ENCODE measurements at places on chromosomes 5 and 9.

DNA sequence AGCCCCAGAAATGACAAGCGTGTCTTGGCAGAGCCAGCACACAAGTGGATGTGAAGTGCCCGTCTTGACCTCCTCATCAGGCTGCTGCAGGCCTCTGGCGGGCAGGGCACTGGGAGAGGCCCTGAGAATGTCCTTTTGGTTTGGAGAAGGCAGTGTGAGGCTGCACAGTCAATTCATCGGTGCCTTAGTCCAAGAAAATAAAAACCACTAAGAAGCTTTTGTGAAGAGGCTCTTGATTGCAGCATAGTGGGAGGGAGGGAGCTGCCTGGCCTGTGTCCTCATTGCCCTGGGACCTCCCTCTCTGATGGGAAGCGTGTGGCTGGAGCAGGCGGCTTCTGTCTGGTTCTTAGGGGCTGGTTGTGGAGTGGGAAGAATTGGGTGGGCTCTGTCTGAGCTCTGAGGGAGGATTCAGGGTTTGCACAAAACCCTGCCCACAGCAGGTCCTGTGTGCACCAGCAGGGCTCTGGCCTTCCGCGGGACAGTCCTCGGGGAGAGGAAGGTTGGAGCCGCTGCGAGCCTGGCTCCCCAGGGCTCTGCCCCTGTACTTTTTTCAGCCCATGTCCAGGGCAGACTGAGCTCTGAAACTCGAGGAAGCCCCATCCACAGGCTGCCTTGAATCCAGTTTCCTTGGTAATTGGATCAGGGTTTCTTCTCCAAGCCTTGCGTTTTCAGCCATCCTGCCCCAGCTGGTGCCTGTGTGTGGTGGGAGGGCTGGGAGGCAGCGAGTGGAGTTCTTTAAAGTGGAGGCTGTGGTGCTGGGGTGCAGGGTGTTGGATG lies 1.1 kb downstream of the HRCT1 start:
- DNase-seq: no peak

GRCh38 chr5:107437986-107438510 lies 232.7 kb downstream of the EFNA5 start:
- DNase-seq: no peak

GRCh38 chr5:59843511-59844213 lies 49.9 kb downstream of the PDE4D start:
- no peak for DNase-seq

- DNase-seq: no peak
Measured at GRCh38 chr9:15513335-15513734, 2.6 kb upstream of the PSIP1 start.

- no peak for DNase-seq
Measured at GRCh38 chr9:118961857-118962256, 407.4 kb downstream of the BRINP1 start.

Measured in pons (tissue), 1 donor.